ENCODE measurements at places on chromosomes 3 and 15. TPM values are rescaled to one million over a fixed set of nuclear protein-coding genes. Genes with fewer than 3 reads are reported as not detected.

MCTP2 gene
- total RNA-seq = 5.7 TPM

ASB7 gene
- total RNA-seq = 12.5 TPM

GALNT15 gene
- total RNA-seq = 17.8 TPM

POLR2M gene
- total RNA-seq = 88.3 TPM

CPN2 gene
- 0.18 TPM for total RNA-seq

FANCD2OS gene
- total RNA-seq = not detected

DGKG gene
- 6.7 TPM for total RNA-seq

TMEM207 gene
- total RNA-seq = not detected

CHCHD6 gene
- 12.5 TPM for total RNA-seq

CHST13 gene
- total RNA-seq = 0.31 TPM

NR1I2 gene
- 0.22 TPM for total RNA-seq

DNA sequence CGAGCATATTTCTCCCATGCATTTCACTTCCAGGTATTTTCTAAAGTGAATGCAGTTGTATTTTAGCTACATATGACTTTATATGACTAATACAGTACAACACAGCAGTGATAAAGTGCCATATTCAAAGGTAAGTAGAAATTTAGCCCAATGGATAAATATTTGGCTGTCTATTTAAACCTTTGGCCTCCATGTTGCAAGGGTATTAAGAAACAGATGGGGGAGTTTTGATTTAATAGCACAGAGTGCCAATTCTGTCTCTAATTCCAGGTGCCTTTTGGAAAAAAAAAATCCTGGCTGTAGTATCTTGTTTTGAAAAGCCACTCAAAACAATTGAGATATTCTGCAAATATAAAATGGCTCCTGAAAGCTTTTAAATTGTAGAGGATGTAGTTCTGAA, 44.9 kb upstream of the SGO1 start:
- DNase-seq = no peak
- no peak overlapping the region for H3K4me3 ChIP-seq
- H3K27me3 ChIP-seq = no peaks in the 10 kb centered on the region
- H3K36me3 ChIP-seq = no peaks in the 10 kb centered on the region
- H3K27ac ChIP-seq = no peak overlapping the region
- no peaks in the 10 kb centered on the region for H3K4me1 ChIP-seq

GRCh38 chr3:187648177-187648576, 22.0 kb downstream of the SST start:
- no peak for DNase-seq
- H3K36me3 ChIP-seq = no peaks in the 10 kb centered on the region
- no peaks in the 10 kb centered on the region for H3K27me3 ChIP-seq

- no peaks in the 10 kb centered on the region for H3K27me3 ChIP-seq
- no peaks in the 10 kb centered on the region for H3K36me3 ChIP-seq
- DNase-seq = no peak
- H3K4me1 ChIP-seq = peaks cover 46% of the 10 kb centered on the region
- H3K27ac ChIP-seq = no peak overlapping the region
Observed at GRCh38 chr15:101244889-101245668, 6.8 kb downstream of the CHSY1 start.

DNA sequence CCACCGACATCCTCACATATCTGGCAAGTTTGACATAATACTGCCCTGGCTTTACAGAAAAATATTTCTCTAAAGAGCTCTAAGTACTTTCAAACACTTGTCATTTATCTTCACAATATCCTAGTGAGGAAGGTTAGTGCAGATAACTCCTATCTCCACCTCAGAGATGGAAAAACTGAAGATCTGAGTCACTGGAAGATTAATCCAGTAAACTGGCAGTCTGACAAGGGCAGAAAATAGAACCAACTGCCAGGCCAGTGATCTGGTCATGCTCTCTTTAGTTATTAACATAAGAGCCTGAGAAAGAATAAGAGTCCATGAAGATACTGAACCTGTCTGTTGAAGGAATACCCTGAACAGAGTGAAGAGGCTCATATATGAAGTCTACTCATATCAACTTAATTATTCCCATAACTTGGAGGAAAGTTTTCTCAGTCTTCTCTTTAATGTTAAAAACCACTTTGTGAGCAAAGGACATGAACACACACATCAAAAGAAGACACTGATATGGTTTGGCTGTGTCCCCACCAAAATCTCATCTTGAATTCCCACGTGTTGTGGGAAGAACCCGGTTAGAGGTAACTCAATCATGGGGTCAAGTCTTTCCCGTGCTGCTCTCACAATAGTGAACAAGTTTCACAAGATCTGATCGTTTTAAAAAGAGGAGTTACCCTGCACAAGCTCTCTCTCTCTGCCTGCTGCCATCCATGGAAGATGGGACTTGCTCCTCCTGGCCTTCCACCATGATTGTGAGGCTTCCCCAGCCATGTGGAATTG, 61.4 kb downstream of the GOLIM4 start:
- H3K27me3 ChIP-seq = no peaks in the 10 kb centered on the region
- H3K4me3 ChIP-seq = no peak overlapping the region
- H3K4me1 ChIP-seq = no peaks in the 10 kb centered on the region

GRCh38 chr3:58462829-58463180, 29.1 kb upstream of the KCTD6 start:
- DNase-seq = no peak
- H3K4me1 ChIP-seq = peaks cover 5% of the 10 kb centered on the region
- no peaks in the 10 kb centered on the region for H3K36me3 ChIP-seq
- H3K27me3 ChIP-seq = no peaks in the 10 kb centered on the region

DNA sequence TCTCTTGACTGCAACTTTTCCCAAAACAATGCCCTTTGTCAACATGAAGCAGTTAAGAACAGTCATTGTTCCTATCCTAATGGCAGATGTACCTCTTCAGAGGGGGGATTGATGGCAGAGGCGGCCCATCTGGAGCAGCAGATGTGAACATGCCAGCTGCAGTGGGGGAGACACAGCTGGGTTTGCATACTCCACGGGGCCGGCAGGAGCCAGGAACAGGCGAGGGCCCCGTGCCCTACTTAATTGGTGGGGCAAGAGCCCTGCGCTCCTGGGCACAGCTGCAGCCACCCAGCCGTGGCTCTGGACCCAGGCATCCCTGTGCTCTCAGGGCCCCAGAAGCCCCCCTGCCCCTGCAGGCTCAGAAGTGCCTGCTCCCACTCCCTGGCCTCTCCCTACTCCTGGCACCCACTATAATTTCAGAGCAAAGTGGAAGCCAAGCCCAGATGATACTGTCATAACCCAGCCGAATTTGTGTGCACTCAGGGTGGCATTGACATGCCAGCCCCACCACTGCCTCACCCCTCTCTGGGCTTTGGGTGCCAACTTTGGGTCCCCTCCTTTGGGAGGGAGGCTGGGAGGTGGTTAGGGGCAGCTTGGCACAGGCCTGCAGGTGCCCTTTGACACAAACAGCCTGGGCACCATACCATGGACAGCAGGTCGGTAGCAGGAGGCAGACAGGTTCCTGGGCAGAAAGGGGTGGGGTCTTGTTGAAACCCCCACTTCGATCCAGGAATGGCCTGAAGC, 34.6 kb downstream of the ROPN1B start:
- no peak overlapping the region for H3K4me3 ChIP-seq
- no peak overlapping the region for H3K27ac ChIP-seq
- no peaks in the 10 kb centered on the region for H3K27me3 ChIP-seq
- no peak for DNase-seq
- H3K36me3 ChIP-seq = no peaks in the 10 kb centered on the region
- no peaks in the 10 kb centered on the region for H3K4me1 ChIP-seq

- H3K27me3 ChIP-seq = no peaks in the 10 kb centered on the region
- DNase-seq = no peak
- H3K4me1 ChIP-seq = no peaks in the 10 kb centered on the region
- H3K27ac ChIP-seq = no peak overlapping the region
- H3K36me3 ChIP-seq = no peaks in the 10 kb centered on the region
Observed at GRCh38 chr3:136078421-136079364, 113.2 kb downstream of the PPP2R3A start.

DNA sequence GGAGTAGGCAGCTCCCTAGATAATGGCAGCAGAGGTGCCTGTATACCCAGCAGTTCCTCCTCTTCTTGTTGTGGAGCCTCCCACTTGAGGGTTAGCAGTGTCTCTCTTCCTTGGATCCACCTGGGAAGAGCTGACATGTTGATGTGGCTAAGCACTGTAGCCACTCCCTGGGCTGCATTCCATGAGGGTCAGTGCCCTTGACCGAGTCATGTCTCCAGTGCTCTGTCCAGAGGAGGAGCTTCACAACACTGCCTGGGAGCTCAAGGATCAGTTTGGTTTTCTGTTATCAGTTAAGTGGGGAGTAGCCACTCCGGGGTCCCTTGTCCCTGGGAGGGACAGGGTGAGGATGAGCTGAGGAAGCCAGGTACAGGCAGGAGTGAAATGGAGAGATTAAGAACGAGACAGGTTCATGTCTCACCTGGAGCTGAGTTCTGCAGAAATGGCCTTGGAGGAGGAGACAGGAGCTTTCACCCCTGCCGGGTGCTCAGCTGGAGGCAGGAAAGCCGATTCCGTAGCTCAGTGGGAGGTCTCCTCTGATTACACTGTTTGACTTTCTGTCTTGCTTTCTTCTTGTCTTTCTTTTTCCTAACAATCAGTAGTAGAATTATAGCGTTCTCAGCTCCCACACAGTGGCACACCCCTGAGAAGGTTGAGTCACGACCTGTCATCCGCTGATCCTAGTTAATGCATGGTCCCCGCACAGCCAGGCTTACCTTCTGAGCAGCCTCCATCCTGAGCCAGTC, 57.9 kb upstream of the SEC22A start:
- no peak overlapping the region for H3K4me3 ChIP-seq
- no peaks in the 10 kb centered on the region for H3K36me3 ChIP-seq
- H3K27me3 ChIP-seq = no peaks in the 10 kb centered on the region
- H3K27ac ChIP-seq = no peak overlapping the region
- peaks cover 2% of the 10 kb centered on the region for H3K4me1 ChIP-seq

DNA sequence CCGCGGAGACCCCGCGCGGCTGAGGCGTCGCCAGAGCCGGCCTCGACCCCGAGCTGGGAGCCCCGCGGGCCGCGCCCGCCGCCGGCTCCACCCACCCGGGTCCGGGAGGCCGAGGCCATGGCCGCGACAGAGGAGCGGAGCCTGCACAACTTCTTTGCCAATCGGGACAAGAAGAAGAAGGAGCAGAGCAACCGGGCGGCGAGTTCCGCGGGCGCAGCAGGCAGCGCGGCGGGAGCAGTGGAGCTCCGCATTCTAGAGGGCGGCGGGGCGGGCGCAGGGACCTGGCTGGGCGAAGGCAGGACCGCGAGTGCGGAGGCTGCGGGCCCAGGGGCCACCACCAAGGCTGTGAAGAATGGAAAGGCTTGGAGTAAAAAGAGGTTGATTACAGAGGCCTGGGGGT, 37.6 kb upstream of the EPHA6 start:
- no peak overlapping the region for H3K27ac ChIP-seq
- no peak for DNase-seq
- no peak overlapping the region for H3K4me3 ChIP-seq
- no peaks in the 10 kb centered on the region for H3K4me1 ChIP-seq
- H3K36me3 ChIP-seq = no peaks in the 10 kb centered on the region

DNA sequence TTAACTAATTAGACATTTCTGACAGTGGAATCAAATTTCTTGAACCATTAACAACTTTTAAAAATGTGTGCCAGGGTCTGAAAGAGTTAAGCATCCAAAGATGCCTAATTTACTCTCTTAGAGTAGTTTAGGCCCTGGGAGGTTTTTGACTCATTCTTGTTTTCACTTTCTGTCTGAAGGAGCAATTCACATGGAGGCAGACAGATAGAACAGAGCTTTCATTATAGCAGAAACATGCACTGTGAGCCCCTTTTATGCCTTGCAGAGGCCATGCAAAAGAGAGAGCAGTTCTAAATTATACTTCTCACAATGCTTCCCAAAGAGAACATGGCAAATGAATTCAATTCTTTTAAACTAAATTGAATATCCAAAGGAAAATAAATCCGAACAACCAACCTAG, 554.8 kb downstream of the MFSD1 start:
- DNase-seq = no peak
- no peak overlapping the region for H3K4me3 ChIP-seq
- no peaks in the 10 kb centered on the region for H3K4me1 ChIP-seq
- no peaks in the 10 kb centered on the region for H3K36me3 ChIP-seq
- H3K27ac ChIP-seq = no peak overlapping the region
- no peaks in the 10 kb centered on the region for H3K27me3 ChIP-seq

DNA sequence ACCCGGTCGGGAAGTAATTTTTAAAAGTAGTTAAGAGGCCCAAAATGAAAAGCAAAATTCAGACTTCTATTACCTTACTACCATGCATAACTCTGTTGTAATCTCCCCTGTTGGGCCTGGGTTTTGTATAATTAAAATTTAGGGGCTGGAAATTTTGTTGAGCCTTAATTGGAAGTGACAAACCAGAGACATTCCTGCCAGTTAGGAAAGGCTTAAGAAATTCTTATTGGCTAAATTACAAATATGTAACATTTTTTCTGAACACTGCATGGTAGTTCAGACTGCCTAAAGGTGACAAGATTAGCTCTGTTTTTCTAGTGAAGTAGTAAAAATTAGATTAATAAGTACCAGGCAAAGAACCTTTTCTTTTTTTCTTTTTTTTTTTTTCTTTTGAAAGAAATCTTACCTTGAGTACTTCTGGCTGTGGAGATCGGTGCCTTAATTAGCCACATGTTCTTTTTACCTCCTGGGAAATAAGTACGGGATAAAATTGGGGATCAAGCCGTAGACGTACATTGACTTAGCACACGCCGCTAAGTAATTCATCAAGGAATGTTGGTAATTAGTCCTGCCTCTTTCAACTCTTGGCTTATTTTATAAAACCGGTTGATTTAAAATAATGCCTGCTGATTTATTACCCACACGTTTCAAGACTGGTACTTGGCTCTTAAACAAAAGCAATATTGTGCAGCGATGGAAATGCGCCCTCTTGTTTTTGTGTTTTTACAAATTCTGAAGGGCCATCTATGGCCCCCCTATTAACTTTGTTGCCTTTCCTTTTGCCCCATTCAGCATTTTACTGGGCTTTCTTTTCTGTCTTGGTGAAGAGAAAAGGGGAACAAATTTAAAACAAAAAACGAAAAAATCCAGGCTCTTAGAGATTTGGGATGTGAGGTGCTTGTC, 111.2 kb upstream of the SAMMSON start:
- DNase-seq = no peak
- no peak overlapping the region for H3K27ac ChIP-seq
- no peaks in the 10 kb centered on the region for H3K4me1 ChIP-seq
- no peak overlapping the region for H3K4me3 ChIP-seq

- H3K4me1 ChIP-seq = no peaks in the 10 kb centered on the region
- no peaks in the 10 kb centered on the region for H3K27me3 ChIP-seq
- H3K27ac ChIP-seq = no peak overlapping the region
- no peaks in the 10 kb centered on the region for H3K36me3 ChIP-seq
- no peak overlapping the region for H3K4me3 ChIP-seq
Observed at GRCh38 chr15:92152983-92153382, 240.7 kb upstream of the ST8SIA2 start.

GRCh38 chr15:88487796-88488523, 20.5 kb downstream of the MRPS11 start:
- no peaks in the 10 kb centered on the region for H3K36me3 ChIP-seq
- H3K27ac ChIP-seq = no peak overlapping the region
- H3K4me1 ChIP-seq = no peaks in the 10 kb centered on the region
- no peaks in the 10 kb centered on the region for H3K27me3 ChIP-seq
- no peak for DNase-seq
- no peak overlapping the region for H3K4me3 ChIP-seq

- no peak overlapping the region for H3K27ac ChIP-seq
- DNase-seq = no peak
- no peak overlapping the region for H3K4me3 ChIP-seq
- peaks cover 8% of the 10 kb centered on the region for H3K4me1 ChIP-seq
- H3K27me3 ChIP-seq = no peaks in the 10 kb centered on the region
- H3K36me3 ChIP-seq = no peaks in the 10 kb centered on the region
Observed at GRCh38 chr3:185766329-185767001, 58.4 kb downstream of the IGF2BP2 start.

GRCh38 chr3:76789237-76789636, 250.7 kb upstream of the ROBO2 start:
- no peaks in the 10 kb centered on the region for H3K4me1 ChIP-seq
- H3K27me3 ChIP-seq = no peaks in the 10 kb centered on the region
- H3K27ac ChIP-seq = no peak overlapping the region
- no peaks in the 10 kb centered on the region for H3K36me3 ChIP-seq

All from ovary (tissue), 10 donors.